SJSA1 (cell line): ENCODE measurements at places on chromosomes 16 and 17.

GRCh38 chr17:31744511-31744951 is 114.5 kb downstream of the COPRS start:
- DNase-seq: peak; percentile 81

GRCh38 chr16:50025537-50025931 is 509 bp downstream of the CNEP1R1 start:
- DNase-seq: no peak

- no peak for DNase-seq
Observed at GRCh38 chr17:34760931-34761495, 181.6 kb downstream of the TMEM132E start.

- no peak for DNase-seq
Observed at GRCh38 chr16:50878966-50879615, 137.2 kb downstream of the CYLD start.

GRCh38 chr17:15284107-15284506 is 19.0 kb upstream of the PMP22 start:
- no peak for DNase-seq

GRCh38 chr17:5249615-5250014 is 15.0 kb upstream of the SCIMP start:
- DNase-seq: peak; percentile 40

DNA sequence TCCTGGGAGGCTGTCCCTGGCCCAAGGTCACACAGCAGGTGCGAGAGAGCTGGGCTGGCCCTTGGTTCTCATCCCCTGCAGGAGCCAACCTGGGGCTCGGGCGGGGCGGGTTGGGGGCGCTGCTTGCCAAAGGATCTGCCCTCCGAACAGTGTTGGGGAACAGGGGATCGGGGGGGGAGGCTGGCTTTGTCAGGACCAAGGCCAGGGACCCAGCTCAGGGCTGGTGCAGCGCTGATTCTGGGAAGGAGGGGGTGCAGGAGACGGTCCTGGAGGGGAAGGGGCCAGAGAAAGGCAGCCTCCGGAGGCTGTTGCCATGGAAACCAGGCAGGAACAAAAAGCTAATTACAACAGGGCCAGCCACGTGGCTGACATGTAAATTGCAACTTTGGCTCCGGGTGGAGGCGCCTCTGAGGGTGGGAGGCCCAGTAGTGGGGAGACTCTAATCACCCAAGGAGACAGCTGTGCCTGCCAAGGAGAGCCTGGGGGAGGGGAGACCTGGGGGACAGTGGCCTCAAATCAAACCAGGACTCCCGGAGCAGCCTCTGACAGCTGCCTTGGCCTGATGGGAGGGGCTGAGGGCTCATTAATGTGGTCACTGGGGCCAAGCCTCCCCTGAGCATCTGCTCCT is 1.3 kb downstream of the TUBB3 start:
- no peak for DNase-seq

DNA sequence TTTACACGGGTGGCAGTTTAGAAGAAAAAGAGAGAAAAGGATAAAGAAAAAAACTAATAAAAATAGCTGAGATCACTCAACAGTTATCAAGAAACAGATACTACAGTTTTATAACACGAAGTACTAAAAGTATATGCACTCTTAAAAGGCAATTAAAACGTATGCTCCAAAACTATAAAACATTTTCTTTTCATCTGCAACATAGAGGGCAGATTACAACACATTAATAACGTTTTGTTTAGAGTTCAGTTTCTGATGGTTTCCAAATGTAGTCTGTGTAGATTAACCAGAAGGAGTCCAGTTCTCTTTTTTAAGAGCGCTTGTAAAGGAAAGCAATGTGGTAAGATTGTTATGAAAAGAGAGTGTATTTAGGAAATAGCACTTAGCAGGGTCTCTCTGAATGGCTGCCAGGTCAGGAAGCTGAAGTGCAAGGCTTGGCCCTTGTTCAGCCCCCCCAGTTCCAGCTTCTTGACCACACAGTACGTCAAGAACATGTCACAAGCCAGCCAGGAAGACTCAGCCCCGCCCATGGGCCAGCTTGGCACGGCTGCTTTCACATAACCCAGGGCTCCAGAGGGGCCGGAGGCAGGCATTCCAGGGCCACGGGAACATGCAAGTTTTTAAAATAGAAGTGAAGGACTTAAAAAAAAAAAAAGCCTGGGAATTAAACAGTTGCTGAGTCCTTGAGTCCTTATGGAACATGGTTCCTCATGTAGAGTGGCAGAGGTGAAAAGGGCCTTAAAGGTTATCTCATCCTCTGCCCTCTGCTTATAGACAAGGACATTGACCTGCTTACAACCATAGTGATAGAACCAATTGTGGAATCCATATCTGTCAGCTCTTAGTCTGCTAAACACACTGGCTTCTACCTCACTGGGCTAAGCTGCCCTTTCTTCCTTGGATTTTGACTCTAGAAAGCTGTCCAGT is 147.4 kb upstream of the TBX2 start:
- DNase-seq: peak; percentile 86

GRCh38 chr16:2428051-2428783 is 1.0 kb upstream of the CCNF start:
- peak; percentile 62 for DNase-seq

DNA sequence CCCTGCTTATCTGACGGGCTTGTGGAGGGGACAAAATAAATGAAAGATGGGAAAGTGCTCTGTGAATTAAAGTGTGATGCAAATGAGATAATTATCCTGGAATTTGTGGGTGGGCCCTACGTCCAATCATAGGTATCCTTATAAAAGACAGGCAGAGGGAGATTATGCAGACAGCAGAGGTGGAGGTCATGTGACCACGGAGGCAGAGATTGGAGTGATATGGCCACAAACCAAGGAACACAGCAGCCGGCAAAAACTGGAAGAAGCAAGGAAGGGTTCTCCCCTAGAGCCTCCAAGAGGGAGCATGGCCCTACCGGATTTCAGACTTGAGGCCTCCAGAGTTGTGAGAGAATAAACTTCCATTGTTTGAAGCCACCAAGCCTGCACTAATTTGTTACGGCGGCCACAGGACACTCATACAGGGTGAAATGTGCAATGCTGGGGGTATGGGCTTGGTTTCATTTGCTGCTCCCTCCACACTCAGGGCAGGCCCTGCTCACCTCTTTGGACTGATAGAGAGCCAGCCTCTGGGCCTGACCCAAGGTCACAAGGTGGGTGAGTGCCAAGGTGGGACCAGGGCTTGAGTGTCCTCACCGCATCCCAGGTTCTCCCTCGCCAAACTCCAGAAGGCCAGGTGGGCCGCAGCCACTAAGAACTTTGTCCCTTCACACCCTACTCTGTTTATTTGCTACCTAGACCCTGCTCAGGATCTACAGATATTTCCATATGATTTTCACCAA is 149.6 kb upstream of the TNRC6C start:
- no peak for DNase-seq

GRCh38 chr17:19502517-19502916 is 31.1 kb upstream of the SLC47A1 start:
- DNase-seq: no peak

- DNase-seq: no peak
Observed at GRCh38 chr17:81222620-81222905, 202 bp downstream of the CEP131 start.

GRCh38 chr16:67678354-67679023 is 11.9 kb downstream of the C16orf86 start:
- DNase-seq: no peak

GRCh38 chr16:55046513-55046912 is 115.8 kb downstream of the IRX5 start:
- no peak for DNase-seq

DNA sequence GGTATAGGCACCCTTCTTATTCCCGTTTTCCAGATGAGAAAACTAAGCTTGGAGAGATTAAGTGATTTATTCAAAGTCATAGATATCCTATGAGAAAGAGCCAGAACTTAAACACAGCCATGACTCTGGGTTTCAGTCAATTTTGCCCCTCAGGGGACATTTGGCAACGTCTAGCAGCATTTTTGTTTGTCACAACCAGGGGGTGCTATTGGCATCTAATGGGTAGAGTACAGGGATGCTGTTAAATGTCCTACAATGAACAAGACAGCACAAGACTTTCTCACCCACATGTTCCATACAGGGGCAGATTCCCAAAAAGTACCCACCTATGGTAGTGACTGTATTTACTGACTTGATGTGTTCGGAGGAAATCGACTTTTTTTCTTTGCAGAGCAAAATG is 4.8 kb upstream of the SHISA9 start:
- DNase-seq: no peak

GRCh38 chr16:31064882-31065461 is 9.1 kb downstream of the ZNF668 start:
- DNase-seq: peak; percentile 29

GRCh38 chr16:80692270-80692669 is 112.1 kb downstream of the CDYL2 start:
- no peak for DNase-seq

DNA sequence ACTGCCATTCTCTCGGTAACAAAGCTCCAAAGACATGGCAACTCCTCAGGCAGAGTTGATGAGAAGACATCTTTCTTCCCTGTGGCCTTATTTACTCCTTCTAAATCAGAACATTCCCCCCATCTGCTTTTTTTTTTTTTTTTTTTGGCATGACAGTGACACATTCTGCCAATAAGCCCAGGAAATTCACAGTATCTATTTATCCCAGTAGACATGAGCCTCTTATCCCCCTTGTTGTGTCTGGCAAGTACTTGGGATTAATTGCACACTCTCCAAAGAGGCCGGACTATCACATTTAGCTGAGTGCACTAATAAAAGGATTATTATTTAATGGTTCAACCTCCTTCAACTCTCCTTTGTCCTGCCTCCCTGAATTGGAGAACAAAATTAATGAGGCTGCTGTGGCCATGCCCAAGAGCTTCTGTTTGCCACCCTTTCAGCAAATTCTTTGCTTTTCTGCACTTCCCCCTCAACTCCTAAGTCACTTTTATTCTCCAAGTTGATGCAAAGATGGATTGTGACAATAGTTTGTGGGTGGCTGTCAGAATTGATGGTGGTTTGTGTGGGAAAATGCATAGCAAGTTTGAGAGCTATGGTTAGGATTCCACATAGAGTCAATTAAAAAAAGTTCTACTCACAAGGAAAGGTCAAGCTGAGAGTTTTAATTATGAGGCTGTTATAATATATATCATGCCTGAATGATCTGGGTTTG is 47.2 kb downstream of the GPR139 start:
- DNase-seq: no peak

- peak; percentile 81 for DNase-seq
Observed at GRCh38 chr17:4908711-4909496, 6.0 kb upstream of the CHRNE start.

DNA sequence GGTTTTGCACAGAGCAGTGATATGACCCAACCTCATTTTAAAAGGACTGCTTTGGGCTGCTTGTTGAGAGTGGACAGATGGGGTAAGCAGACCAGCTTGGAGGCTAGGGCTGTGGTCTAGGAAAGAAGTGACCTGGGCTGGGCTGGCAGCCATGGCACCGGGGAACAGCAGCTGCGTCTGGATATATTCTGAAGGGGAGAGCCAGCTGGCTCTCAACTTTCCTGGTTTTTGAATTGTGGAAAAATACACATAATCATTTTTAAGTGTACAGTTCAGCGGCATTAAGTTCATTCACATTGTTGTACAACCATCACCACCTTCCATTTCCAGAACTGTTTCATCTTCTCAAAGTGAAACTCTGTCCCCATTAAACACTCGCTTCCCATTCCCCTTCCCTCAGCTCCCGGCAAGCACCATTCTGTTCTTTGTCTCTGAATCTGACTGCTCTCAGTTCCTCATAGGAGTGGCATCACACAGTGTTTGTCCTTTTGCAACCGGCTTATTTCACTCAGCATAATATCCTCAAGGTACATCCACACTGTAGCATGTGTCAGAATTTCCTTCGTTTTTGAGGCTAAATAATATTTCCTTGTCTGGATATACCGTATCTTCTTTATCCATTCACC is 113.2 kb downstream of the SPECC1 start:
- no peak for DNase-seq

- DNase-seq: no peak
Observed at GRCh38 chr17:74513987-74514631, 17.2 kb downstream of the CD300LB start.

DNA sequence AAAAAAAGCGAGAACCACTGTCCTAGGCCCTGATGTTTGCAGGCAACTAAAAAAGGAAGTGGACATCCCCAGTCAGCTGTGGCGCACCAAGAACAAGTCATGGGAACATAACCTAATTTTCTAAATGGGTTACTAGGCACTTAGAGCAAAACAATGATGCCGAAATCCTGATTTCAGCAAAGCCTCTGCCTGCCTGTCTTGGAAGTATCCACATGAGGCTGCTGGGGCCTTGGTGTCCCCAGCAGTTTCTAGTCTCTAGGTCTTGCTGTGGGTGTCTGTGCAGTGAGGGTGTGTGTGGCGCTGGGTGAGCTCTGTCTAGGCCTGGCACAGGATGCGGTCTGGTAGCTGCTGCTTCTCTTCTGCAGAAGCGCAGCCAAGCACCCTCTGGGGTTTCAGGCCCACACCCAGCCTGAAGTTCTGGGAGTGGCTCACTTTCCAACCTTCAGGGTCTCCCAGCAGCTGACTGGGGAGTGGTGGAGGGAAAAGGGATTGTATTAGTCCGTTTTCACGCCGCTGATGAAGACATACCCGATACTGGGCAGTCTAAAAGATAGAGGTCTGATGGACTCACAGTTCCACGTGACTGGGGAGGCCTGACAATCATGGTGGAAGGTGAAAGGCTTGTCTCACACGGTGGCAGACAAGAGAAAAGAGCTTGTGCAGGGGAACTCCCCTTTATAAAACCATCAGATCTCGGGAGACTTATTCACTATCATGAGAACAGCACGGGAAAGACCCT is 21.1 kb downstream of the STH start:
- no peak for DNase-seq

GRCh38 chr17:74340470-74341023 is 14.5 kb downstream of the KIF19 start:
- DNase-seq: no peak

DNA sequence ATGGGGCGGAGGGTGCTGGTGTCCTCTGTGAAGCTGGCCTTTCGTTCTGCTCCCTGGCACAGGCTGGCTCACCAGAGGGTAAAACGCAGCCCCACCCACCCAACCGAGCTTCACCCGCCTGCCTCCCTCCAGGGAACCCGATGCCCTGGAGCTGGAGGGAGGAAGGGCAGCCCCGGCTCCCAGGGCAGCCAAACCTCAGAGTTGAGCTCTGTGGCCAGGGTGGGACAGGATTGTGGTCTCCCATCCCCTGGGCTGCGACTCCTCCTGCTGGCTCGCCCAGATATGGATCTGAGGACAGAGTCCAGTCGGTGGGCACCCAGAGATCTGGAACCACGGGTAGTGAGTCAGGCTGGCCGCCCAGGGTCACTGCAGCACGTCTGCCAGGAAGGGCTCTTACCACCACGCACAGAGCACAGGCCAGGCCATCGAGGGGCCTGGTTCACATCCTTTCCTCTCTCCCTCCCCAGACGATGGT is 42.6 kb upstream of the CHMP6 start:
- DNase-seq: no peak

DNA sequence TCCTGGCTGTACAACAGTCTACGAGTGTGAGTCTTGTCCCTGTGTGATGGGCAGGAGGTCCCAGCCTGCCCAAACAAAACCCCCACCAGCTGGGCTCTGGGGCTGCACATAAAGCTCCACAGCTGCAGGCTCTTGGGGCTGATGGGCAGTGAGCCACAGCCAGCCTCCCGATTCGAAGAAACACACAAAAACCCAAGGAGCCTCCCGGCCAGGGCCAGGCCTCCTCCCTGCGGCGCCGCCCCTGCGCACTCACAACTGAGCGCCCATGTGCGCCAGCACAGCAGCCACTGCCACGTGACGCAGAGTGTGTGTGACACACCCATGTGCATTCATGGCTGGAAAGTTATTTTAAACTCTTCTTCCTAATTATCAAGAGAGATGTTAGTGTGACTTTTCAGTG is 30.6 kb upstream of the FAAP100 start:
- DNase-seq: no peak

GRCh38 chr16:84246679-84247077 is 6.9 kb upstream of the KCNG4 start:
- no peak for DNase-seq
